Gastrocnemius medialis (tissue), 4 donors: ENCODE measurements at places on chromosomes 6 and 20. TPM values are rescaled to one million over a fixed set of nuclear protein-coding genes. Genes with fewer than 3 reads are reported as not detected.

DNA sequence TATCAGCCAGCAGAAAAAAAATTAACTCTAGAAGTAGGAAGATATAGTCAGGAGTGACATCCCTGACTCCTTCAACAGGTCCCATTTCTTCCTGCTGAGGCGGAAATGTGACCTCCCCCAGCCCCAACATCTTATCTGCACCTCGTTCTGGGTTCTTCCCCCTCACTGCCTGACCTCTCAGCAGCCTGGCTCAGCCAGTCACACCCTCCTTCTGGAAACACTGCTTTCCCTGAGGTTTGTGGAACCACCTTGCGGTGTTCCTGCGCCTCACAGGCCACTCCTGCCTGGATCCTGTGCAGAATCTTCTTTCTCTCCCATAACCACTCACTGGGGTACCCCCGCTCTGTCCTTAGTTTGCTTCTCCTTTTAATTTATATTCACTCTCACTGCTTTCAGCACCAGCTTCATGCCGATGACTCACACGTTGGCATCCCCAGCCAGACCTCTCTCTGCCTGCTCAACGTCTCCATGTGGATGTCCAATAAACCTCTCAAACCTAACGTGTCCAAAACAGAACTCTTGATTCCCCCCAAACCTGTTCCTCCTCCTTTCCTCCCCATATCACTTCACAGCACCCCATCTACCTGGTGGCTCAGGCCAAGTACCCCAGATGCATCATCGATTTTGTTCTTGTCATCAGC lies 222.8 kb upstream of the PLN start:
- H3K36me3 ChIP-seq = no peaks in the 10 kb centered on the region
- peak; percentile 34 for DNase-seq
- no peak overlapping the region for H3K4me3 ChIP-seq
- H3K4me1 ChIP-seq = peaks cover 18% of the 10 kb centered on the region

GRCh38 chr6:167825332-167826229 lies 1.1 kb upstream of the AFDN start:
- peaks cover 21% of the 10 kb centered on the region for H3K4me1 ChIP-seq
- DNase-seq = peak; percentile 14
- no peaks in the 10 kb centered on the region for H3K36me3 ChIP-seq

DNA sequence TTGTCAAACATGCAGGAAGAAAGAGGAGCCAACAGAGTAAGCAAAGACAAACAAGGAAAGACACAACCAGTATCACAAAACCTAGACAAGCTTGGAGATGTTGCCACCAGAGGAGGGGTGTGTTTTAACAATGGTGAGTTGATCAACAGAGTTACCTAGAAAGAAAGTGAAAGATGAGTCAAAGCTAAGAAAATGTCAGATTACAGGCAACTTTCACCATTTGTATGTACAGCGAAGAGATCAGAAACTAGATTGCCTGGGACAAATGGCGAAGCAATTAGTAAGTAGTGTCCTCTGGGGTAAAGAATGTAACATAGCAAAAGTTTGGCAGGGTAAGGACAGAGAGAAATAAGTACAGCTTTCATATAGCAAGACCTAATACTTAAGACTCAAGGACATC lies 51.6 kb upstream of the POU3F2 start:
- H3K4me1 ChIP-seq = no peaks in the 10 kb centered on the region
- H3K36me3 ChIP-seq = no peaks in the 10 kb centered on the region
- no peak overlapping the region for H3K4me3 ChIP-seq
- H3K27me3 ChIP-seq = peaks cover 4% of the 10 kb centered on the region
- no peak for DNase-seq

- no peaks in the 10 kb centered on the region for H3K27me3 ChIP-seq
- no peaks in the 10 kb centered on the region for H3K4me1 ChIP-seq
- no peaks in the 10 kb centered on the region for H3K36me3 ChIP-seq
- no peak overlapping the region for H3K27ac ChIP-seq
- DNase-seq = no peak
These were observed 32.5 kb downstream of the TBX18 start for GRCh38 chr6:84731901-84732300.

- H3K27ac ChIP-seq = no peak overlapping the region
- no peak for DNase-seq
- no peaks in the 10 kb centered on the region for H3K36me3 ChIP-seq
- no peaks in the 10 kb centered on the region for H3K27me3 ChIP-seq
- H3K4me3 ChIP-seq = no peak overlapping the region
- no peaks in the 10 kb centered on the region for H3K4me1 ChIP-seq
These were observed 115.1 kb upstream of the TCF21 start for GRCh38 chr6:133773776-133774175.

GRCh38 chr6:111441678-111442243 lies 41.3 kb downstream of the REV3L start:
- H3K4me1 ChIP-seq = peaks cover 15% of the 10 kb centered on the region
- no peak overlapping the region for H3K4me3 ChIP-seq
- no peak for DNase-seq
- no peaks in the 10 kb centered on the region for H3K36me3 ChIP-seq

TPX2 gene
- 0.80 TPM for total RNA-seq

DNA sequence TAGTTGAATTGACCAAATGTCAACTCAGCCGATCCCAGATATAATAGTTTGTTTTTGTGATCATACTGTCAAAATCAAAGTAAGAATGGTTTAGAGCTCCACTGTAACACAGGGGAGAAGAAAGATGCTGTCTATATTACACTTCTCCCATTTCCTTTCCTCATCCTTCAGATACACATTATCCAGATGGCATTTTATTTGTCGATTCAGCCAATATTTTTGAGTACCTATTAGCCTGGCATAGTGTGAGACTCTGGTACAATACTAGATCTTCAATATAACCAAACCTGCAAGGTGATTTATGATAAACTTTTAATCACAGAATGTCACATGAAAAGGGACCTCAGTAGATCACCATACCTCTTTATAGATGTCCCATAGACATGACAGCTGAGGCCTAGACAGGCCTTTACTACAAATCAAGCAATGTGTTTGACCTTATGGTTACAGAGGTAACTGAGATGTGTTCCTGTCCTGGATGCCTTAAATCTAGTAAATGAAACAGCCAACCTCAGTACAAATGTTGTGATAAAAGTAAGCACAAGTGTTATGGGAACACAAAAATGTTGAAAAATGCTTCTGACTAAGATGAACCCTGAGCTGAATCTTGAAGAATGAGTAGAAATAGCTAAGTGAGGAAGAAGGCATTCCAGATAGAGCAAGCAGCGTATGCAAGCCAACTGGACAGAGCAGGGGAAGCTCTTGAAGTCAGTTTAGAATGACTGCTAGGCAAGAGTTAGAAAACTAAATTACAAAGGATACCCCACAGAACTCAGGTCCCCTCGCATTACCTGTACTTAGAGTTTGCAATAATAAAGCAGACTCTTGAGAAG lies 1.9 kb downstream of the FBXO9 start:
- H3K4me1 ChIP-seq = peaks cover 21% of the 10 kb centered on the region
- H3K27ac ChIP-seq = peak overlapping the region; percentile 92
- no peak overlapping the region for H3K4me3 ChIP-seq
- no peaks in the 10 kb centered on the region for H3K27me3 ChIP-seq
- DNase-seq = no peak
- H3K36me3 ChIP-seq = peaks cover 15% of the 10 kb centered on the region

PDYN gene
- not detected for total RNA-seq

DNA sequence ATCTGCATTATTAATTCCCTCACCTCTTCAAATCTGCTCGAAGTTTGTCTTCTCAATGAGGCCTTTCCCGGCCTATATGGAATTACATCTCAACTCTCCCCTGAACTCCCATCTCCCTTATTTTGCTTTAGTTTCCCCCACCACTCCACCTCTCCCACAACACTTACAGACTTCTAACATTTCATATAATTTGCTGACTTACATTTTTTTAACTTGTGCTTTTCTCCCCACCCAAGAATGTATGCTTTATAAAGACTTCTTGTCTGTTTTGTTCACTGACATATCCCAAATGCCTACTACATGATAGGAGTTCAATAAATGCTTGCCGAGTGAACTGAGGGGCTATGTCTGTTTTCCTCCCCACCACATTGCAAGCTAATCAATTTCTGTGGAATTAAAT lies 3.9 kb upstream of the MARCKS start:
- no peaks in the 10 kb centered on the region for H3K27me3 ChIP-seq
- no peak overlapping the region for H3K4me3 ChIP-seq
- no peaks in the 10 kb centered on the region for H3K4me1 ChIP-seq
- DNase-seq = no peak

ARMC2 gene
- total RNA-seq = 0.56 TPM

DNA sequence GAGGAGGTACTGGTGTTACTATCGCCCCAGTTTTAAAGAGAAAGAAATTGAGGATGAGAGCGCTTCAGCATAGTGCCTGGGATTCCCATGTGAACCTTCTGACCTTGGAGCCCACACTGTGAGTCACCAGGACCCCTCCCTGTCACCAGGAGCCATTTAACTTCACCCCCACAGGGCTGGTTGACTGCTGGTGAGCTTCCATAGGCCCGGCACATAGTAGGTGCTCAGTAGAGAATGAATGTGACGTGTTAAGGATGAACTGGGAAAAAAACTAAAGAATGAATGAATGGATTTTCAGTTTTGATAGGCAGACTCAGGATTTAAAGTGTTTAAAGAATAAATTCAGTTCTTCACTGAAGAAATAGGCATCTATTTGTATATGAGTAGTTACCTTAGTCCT lies 53.3 kb upstream of the KIF25 start:
- H3K4me1 ChIP-seq = no peaks in the 10 kb centered on the region
- no peaks in the 10 kb centered on the region for H3K27me3 ChIP-seq
- H3K36me3 ChIP-seq = no peaks in the 10 kb centered on the region
- no peak overlapping the region for H3K4me3 ChIP-seq
- no peak overlapping the region for H3K27ac ChIP-seq
- DNase-seq = no peak

- no peaks in the 10 kb centered on the region for H3K36me3 ChIP-seq
- H3K4me1 ChIP-seq = peaks cover 45% of the 10 kb centered on the region
- H3K27ac ChIP-seq = peak within 1 kb of the TSS; percentile 97
These were observed at the start of gene NCOA5 for GRCh38 chr20:46089417-46090388. NCOA5 (minus strand) TSS chr20:46089962; CDS start chr20:46079424, 10,538 bp downstream.

DNA sequence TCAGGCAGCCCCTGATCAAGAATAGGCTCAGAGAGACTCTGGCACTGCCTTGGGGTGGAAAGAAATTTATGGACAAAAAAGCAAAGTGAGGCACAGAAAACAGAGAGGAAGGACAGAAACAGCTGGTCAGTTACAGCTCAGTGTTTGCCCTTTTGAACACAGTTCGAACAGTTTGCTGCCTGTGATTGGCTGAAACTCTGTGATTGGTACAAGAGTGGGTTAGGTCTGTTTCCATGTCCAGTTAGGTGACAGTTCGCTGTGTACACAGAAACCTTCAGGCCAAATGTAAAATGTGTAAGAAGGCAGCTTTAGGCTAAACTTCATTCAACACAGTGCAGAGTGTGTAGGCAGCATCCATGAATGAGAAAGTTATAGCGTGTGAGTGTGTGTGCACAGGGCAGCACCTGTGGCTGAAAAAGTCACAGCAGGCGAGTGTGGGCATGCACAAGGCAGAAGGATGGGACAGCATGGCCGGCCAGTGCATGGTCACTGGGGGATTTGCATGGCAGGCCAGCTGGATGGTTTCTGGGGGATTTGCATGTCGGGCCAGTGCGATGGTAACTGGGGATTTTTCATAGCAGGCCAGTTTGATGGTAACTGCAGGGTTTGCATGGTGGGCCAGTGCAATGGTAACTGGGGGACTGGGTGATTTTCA lies 75.4 kb upstream of the FRMD1 start:
- peaks cover 3% of the 10 kb centered on the region for H3K27me3 ChIP-seq
- no peaks in the 10 kb centered on the region for H3K36me3 ChIP-seq
- peaks cover 4% of the 10 kb centered on the region for H3K4me1 ChIP-seq
- H3K27ac ChIP-seq = no peak overlapping the region
- no peak overlapping the region for H3K4me3 ChIP-seq

DNA sequence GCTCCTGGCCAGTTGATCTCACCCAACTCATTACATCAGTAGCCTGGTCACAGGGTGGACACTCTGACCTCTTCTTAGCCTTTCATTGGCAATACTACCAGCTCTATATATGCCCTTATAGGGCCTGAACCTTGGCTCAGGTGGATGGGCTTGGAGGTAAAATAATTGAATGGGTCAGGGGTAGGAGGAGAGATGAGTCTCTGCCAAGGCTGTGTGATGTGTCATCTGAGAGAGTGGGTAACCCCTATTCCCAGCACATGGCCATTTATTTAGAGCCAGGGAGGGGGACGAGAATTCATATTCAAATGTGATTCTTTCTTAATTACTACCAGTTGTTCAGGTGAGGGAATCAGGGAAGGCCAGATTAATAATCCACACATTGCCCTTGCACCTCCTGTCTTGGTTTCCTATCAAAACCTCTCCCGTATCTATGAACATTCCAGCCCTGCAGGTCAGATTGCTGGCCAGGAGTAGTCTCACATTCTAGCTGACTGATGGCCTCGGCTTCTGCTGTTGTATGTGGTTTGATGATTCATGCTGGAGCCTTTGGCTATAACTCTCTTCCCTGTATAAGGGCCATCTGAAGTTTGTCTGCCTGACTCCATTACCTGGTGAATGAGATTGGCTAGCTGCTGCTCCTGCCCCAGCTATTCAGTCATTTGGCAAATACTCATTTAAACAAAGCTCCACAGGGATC lies 13.4 kb downstream of the C20orf173 start:
- H3K36me3 ChIP-seq = no peaks in the 10 kb centered on the region
- DNase-seq = peak; percentile 16
- no peak overlapping the region for H3K27ac ChIP-seq
- no peaks in the 10 kb centered on the region for H3K27me3 ChIP-seq
- peaks cover 6% of the 10 kb centered on the region for H3K4me1 ChIP-seq

GRCh38 chr20:28562510-28562898 lies 2695.0 kb upstream of the DEFB115 start:
- no peak for DNase-seq
- H3K36me3 ChIP-seq = no peaks in the 10 kb centered on the region
- H3K27me3 ChIP-seq = no peaks in the 10 kb centered on the region
- no peak overlapping the region for H3K4me3 ChIP-seq
- no peak overlapping the region for H3K27ac ChIP-seq

GABRR2 gene
- total RNA-seq = 0.71 TPM

DNA sequence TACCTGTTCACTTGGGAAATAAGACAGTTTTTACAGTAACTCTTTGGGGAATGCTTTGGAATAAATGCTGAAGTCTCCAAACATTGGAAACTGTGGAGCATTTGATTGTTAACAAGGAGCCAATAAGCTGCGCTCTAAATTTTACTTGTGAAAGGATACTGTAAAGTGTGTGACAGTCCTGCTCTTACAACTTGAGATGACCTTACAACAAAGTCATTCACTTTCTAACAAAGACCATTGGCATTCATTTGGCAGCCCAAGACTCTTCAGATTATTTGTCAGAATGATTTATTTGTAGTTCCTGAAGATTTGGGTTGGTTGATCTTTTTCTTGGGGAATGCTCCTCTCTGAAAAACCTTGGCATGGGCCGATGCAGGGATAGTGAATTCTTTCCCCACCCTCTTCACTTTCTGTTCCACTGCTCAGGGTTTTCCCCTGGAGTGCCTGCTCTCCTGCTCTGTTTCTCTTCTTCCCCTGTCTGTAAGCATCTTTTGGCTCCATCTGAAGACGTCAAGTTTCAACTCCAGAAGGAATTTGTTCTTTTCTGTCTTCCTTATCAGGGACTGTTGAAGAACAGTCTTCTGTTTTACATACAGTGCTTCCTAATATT lies 116.4 kb downstream of the AKAP7 start:
- no peak overlapping the region for H3K27ac ChIP-seq
- DNase-seq = no peak
- no peaks in the 10 kb centered on the region for H3K27me3 ChIP-seq
- H3K36me3 ChIP-seq = no peaks in the 10 kb centered on the region
- H3K4me3 ChIP-seq = no peak overlapping the region
- no peaks in the 10 kb centered on the region for H3K4me1 ChIP-seq
